Stimulated activated CD8-positive, alpha-beta memory T cell treated with anti-CD3 and anti-CD28 coated beads, Interleukin-7, amount 100 ng/mL, for 4 hours (primary cell): ENCODE measurements at places on chromosomes 4 and X.

DNA sequence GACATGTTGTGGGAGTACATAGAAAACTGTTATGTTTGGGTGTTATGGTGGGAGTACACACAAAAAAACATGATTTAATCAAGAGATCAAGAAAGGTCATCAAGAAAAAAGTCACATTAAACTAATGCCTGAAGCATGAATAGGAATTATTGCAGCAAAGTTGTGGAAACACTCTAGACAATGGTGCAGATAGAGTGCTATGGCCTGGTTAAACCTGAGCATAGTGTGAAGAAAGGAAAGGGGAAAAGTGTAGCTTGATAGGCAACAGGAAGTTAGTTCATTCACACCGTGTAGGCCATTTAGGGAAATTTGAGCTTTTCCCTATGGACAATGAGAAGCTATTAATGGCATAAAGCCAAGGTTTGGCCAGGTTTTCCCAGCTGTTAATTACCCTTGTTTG, 162.1 kb upstream of the EMCN start:
- no peak for DNase-seq

DNA sequence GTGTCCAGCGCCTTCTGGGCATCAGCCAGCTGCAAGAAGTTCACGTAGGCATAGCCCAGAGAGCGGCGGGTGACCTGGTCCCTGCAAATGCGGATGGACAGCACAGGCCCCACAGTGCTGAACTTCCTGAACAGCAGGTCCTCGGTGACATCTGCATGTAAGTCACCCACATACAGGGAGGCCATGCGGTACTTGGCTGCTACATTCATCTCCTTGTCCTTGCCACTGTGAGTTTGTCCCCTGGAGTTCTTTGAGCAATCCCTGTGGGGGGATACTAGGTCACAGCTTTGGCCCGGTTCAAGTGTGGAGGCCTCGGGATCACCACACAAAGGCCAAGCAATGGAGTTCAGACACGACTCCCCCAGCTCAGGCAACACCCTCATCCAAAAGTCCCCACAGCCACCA, 776 bp downstream of the PABPC4L start:
- DNase-seq = no peak

DNA sequence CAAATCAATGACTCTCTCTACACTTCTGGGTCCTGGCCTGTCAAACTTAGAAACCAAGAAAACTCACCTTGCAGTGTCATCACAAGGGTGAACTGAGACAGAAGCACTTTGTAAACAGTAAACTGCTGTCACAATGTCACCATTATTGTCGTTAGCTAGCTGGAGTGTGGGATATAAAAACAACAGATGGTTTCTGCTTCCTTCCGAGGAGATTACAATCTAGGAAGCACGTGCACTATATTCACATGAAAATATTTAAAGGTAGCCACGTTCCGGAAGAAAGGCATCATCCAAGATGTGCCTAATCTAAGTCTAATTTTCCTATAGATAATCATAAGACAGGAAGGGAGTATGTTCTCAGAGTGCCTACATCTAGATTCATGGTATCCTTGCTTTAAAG, 64.7 kb upstream of the ACSL1 start:
- no peak for DNase-seq

DNA sequence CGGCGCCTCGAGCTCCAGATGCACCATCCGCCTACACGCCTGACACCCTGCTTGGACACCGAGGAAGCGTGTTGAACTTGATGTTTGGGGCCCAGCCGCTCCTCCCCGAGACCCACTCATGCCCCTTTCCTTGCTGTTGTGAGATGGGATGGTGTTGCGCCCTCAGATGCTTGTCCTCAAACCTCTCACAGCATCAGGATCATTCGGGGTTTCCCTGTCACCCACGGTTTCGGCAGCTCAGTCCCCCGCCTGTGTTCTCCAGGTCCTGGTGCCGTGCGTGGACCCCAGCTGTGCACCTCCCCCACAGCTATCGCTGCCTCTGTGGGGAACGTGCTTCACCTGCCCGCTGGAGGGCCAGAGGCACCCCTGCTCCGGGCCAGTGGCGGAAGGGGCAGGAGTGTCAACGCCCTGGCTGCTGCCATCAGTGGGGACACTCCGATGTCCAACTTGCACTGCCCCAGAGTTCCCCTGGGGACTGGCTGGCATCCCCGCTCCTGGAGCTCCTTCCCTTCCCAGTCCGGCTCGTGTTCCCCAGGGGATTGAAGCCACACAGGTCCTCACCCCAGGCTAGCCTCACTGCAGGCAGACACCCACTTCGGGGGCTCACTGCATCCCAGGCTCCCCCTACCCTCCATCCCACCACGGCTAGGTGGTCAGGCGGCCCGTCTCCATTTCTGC, 82.3 kb upstream of the ADRA2C start:
- no peak for DNase-seq

DNA sequence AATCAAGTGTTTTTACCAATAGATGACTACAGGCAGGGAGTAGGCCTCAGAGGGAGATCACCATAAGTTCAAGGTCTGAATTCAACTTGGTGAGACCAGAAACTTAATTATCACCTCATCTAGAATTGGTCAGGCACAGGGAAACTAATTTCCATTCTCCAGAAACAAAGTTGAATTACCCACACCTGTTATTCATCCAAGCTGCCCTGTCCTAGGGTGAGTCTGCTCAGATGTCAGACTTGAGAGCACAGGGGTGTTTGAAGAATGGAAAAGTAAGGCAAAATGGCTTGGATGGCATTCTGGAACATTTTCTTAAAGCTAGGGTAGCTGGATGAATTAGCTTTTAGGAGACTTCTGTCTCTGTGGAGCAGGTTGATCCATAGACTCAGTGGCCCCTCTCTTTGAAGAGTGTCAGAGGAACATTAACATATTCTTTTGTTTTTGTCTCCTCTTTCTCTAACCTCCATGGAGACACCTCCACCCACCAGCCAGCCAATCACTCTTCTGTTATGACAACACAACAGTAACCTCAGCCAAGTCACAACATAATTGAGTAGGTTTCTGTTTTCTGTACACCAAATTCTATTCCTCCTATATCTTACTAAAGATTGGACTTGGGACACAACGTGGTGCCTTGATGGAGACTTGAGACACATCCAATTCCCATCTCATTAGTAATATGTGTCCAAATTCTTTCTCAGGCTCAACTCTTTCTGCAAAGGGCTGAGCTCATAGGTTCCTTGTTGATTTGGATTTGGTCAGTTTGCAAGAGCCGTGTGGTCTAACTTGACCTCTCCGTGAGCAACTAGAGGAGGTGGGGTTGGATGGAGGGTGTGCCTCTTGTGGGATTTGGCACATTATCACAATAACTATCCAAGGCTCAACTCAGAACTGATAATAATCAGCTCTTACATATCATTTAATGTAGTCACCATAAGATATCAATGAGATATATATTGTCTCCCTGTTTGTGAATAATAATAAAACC, 45.1 kb downstream of the VSIG4 start:
- DNase-seq = no peak

DNA sequence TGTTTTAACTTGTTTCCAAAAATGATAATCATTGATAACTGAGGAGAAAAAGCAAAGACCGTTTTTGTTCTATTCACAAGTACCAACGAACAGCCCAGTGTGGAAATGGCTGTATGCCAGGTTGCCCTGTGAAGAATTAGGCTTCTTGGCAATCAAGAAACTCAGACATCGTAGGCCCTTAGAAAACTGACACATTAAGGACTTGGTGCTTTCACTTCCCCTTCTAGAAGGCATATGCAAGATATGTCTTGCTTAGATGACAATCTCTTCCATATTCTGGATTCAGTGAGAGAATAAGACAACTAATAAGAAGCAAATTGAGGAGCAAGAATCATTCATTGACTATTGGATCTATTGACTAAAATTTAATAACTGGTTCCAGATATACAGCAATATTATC, 56.6 kb downstream of the ANAPC10 start:
- DNase-seq = no peak

DNA sequence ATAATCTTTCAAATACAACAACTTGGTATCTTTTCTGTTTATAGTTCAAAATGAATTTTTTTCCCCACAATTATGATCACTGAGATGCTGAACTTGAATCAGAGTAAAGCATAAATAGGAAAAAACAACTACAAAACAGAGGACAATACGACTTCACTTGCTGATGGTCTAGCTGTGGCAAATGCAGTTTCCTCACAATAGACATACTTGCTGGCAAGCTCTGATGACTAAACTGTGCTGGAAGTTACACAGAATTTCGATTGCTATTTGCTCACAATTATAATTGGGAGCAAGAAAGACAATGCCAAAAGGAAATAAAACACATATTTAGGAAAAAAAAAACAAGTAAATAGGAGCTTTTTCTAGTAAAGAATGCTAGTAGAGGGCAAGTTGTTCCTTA, 14.7 kb downstream of the VEGFC start:
- DNase-seq = no peak

- no peak for DNase-seq
These were observed 30.8 kb upstream of the NDP start for GRCh38 chrX:44003975-44004374.

GRCh38 chr4:14853176-14853943, 148.9 kb upstream of the CPEB2 start:
- DNase-seq = no peak

DNA sequence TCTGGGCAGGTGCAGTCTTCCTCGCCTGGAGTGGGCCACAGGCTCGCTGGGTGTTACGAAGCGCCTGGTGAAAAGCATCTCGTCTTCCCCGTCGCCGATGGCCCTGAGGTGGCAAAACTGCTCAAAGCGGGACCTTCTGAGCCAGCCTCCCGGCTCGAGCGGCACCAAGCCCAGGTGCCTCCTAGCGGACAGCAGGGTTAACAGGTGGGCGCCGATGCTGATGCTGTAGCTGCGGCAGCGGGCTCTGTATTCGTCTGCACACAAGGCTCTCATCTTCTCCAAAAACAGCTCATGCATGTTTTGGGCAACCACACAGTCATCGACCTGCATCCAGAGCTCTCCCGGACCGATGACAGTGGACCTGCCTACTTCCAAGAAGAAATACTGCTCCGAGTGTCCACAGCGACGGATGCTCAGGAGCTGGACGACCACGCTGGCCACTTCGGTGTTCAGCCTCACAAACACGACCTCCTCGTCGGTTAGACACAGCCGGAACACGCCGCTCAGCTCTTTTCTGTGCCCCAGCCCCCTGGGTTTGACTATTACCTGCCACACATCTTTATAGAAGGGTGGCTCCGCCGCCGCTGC, 1.2 kb downstream of the IRS4 start:
- DNase-seq = no peak

- no peak for DNase-seq
These were observed 41.6 kb downstream of the APBB2 start for GRCh38 chr4:41172786-41173185.
